Fibroblast of upper back skin (primary cell): ENCODE measurements at places on chromosomes 3 and 15.

- DNase-seq = peak; percentile 13
Measured at GRCh38 chr3:30135190-30135589, 471.2 kb upstream of the TGFBR2 start.

DNA sequence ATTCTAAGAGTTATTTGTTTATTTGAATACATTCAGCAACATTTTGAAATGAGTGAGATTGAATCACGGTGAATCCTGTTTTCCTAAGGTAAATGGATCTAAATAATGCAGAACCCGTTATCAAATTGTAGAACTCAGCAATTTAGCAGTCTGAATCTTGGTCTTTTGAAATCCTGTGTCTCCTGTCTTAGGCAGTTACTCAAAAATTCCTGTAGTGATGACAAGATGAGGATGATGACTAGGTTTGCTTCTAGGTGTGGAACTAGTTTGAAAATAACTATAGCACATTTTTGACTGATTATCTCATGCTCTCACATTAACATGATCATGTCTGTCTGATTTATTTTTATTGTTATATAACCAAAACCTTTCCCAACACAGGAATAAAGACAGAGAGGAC, 115.0 kb downstream of the RAP2B start:
- DNase-seq = peak; percentile 87

GRCh38 chr3:99523431-99524127, 114.8 kb upstream of the COL8A1 start:
- DNase-seq = no peak

GRCh38 chr3:9040996-9041395, 77.7 kb upstream of the RAD18 start:
- no peak for DNase-seq

- DNase-seq = no peak
Measured at GRCh38 chr15:42611532-42611931, 36.1 kb downstream of the STARD9 start.

- DNase-seq = no peak
Measured at GRCh38 chr3:22977042-22977441, 226.1 kb upstream of the UBE2E2 start.

DNA sequence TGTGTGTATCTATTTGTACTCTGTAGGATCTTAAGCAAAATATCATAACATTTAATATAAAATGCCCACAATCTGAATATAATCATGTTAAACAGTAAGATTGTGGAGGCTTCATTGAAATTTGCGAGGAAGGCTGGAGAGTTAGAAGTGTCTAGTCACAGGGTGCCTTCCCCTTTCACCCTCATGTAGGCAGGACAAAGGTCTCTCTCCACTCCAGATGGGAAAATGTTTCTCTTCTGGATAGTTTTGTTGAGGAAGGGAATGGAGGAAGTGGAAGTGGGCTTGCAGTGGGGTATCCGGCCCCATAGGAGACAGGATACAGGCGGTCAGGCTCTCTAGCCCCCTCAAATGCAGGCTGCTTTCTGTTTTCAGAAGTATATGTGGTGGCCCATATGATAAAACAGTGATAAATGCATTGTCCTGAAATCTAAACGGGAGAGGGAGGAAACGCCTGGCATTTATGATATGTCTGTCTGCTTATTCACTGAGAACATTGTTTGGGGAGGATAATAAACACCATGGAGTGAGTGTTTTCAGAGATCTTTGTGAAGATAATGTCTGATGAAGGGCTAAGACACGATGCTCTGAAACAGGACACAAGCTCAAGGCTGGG, 13.3 kb upstream of the MYZAP start:
- no peak for DNase-seq

GRCh38 chr15:43531018-43531670, 13.7 kb downstream of the MAP1A start:
- no peak for DNase-seq

GRCh38 chr15:64151727-64152506, at the start of gene SNX22:
TSS of gene SNX22 (plus strand) at chr15:64151731. CDS start at chr15:64151776, 45 bp downstream.
- DNase-seq = no peak

- peak; percentile 77 for DNase-seq
Measured at GRCh38 chr3:140529096-140529495, 148.8 kb upstream of the TRIM42 start.

DNA sequence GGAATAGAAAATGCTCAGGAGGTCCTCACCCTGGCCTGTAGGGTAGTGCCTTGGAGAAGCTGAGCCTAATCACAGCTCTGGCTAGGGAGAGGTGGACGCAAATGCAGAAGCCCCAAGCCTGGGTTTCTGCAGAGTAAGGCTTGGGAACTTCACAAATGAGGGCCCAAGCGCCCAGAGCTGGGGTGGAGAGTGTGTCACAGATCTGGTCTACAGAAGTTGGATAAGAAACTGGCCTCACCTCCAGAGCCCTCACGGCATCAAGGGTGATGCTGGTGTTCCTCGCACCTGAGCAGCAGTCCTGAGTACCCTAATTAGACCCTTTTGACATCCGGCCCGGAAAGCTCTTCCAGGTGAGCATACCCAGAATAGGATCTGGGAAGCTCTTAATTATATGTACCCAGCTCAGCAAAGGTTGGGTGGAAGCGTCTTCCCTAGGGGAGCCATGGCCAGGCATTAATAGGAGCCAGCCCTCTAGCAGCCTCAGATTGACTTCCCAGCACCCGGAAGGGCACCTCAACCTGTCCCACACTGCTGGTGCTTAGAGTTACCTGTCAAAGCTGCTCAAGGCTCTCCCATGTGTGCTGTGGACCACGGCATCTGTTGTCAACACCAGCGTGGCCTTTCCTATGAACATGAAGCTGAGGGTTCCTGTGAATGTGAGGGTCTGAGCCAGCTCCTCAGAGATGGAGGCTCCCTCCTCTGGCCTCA, 31.8 kb downstream of the RBM5 start:
- DNase-seq = no peak

- DNase-seq = peak; percentile 81
Measured at GRCh38 chr3:128170866-128171516, 17.7 kb downstream of the EEFSEC start.

DNA sequence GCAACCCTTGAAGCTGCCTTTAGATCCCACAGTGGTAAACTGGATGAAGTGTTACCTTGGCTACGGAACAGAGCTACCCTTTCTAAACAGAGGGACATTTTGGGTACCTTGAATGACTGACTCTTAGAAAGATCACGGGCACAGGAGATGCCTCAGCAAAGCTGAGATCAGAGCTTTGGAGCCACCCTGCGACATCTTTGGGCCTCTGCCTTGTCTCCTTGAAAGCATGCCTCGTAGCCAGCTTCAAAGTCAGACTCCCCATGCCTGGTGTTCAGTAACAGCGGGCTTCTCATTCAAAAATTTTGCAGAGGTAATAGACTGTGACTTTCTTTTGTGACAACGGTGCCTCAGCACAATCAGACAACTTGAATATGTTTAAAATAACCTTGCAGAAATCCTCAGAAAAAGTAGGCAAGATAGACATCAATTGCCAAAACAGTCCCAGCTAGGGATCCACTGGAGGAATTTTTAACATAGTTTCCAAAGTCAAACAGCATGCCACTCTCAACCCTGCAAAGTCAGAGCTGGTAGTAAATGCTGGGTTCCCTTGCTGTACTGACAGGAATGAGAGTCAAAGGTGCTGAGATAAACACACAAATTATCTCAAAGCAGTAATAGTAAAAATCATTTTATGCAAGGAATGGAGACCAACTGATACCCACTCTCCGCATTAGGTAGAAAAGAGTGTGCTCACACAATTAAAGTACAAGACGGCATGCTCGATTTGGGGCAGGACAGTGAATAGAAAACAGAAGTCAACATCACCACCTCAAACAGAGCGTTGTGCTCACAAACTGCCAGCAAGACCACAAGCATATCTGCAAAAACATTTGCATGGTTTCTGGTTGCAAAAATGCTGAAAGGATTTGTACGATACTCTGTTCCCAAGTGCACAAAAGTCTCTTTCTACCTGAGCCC, 82.1 kb downstream of the MYO1E start:
- DNase-seq = no peak

DNA sequence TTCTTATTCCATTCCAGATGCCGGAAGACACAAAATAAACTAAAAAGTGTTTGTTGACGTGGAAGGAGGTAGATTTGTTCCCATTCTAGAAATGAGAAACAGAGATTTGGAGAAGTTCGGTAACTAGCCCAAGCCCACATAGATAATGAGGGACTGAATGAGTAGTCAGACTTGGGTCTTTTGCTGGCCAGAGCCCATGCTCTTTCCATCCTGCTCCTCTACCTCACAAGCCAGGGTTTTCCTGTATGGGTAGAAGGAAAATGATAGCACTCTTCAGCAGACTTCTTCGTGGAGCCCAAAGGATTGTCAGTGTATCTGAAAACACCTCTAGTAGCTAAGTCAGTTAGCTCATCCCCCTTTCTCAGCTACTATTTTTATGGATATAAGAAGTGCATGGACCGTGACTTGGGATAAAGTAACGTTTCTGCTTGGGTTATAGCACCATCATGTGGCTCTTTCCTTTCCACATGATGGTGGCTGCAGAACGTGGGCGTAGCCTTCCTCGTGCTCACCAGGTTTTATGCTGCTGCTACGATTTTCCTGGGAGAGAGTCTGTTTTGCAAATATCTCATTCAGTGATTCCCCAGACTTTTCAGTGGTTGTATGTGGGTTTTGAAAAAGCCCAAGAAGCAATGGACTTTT, 84.6 kb downstream of the DGKG start:
- DNase-seq = peak; percentile 64
